Stimulated activated CD8-positive, alpha-beta memory T cell treated with anti-CD3 and anti-CD28 coated beads, Interleukin-15, amount 100 ng/mL, for 1 hour (primary cell): ENCODE measurements at places on chromosomes 7 and 10.

- DNase-seq: no peak
Measured at GRCh38 chr10:3350205-3350604, 177.6 kb upstream of the PITRM1 start.

- no peak for DNase-seq
Measured at GRCh38 chr10:38093816-38094157, 350 bp upstream of the ZNF37A start.

DNA sequence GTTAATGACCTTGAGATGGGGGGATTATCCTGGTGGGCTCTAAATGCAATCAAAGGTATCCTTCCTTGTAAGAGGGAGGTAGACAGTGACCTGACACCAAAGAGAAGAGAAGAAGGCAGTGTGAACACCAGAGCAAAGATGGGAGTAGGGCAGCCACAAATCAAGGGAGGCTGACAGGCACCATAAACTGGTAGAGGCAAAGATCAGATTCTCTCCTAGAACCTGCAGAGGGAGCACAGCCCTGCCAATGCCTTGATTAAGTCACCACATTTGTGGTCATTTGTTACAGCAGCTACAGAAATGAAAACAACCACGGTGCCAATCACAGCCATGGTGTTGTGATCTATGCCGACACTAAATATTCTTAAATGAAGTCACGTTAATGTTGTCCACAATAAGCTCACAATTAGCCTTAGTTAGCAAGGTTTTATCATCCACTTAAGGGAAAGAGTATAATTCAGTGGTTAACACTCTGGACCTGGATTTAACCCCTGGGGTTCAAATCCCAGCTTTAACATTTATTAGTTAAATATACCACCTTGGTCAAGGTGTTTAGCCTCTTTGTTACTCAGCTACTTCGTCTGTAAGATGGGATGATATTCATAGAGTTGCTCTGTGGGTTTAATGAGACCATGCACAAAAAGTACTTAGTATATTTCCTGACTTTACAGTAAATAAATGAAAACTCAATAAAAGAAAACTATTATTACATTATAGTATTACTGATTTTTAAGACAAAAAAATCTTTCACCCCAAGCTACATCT is 70.8 kb downstream of the SGMS1 start:
- DNase-seq: no peak

- DNase-seq: no peak
Measured at GRCh38 chr7:99373091-99374066, 1.2 kb upstream of the ARPC1B start.

DNA sequence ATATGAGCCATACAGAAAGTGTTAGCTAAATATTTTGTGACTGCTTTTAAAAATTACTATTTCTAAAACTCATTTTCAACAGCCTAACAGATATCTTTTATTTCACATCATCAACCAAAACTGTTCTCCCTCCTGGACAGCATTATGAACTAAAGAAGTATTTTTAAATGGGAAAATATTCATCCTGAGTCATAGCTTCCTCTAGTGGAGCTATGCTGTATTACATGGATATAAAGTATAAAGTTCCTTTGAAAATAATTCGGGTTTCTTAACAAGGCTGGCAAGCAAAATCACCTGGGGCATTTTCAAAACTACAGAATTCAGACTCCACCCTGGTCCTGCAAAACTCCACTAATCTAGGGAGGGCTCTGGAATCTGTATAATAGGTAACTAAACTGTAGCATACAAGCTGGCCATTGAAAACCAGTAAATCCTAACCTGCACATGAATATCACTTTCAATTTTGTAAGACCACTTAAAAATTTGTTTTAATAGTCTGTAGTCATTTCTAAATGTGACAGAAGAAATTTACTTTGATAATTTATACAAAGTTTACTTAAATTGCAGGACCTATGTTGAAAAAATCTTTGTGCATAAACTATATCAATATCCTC is 53.5 kb downstream of the SCIN start:
- no peak for DNase-seq

- DNase-seq: no peak
Measured at GRCh38 chr7:7212612-7213011, 30.3 kb downstream of the C1GALT1 start.
